Hypothalamus (tissue), 51 donors: ENCODE measurements at places on chromosomes 3 and 15.

DNA sequence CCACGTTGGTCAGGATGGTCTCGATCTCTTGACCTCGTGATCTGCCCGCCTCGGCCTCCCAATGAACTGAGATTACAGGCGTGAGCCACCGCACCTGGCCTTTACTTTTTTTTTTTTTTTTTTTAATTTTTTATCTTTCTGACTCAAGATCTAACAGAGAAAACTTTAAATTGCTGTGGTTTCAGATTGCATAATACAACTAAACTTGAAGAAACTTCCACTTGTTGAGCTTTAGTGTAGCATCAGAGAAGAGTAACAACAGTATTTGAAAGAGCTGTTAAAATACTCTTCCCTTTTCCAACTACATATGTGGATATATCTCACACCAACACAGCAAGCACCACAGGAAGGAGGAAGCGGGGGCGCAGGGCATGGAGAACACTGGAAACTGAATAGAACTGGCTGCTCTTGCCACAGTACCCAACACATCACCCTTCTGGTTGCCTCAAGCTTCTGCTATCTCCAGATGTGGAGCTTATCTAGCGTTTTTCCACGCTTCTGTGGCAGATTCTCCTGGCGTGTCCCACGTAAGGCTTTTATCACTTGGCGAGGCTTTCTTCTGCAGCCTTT lies 45.4 kb downstream of the MAP6D1 start:
- no peak for DNase-seq

DNA sequence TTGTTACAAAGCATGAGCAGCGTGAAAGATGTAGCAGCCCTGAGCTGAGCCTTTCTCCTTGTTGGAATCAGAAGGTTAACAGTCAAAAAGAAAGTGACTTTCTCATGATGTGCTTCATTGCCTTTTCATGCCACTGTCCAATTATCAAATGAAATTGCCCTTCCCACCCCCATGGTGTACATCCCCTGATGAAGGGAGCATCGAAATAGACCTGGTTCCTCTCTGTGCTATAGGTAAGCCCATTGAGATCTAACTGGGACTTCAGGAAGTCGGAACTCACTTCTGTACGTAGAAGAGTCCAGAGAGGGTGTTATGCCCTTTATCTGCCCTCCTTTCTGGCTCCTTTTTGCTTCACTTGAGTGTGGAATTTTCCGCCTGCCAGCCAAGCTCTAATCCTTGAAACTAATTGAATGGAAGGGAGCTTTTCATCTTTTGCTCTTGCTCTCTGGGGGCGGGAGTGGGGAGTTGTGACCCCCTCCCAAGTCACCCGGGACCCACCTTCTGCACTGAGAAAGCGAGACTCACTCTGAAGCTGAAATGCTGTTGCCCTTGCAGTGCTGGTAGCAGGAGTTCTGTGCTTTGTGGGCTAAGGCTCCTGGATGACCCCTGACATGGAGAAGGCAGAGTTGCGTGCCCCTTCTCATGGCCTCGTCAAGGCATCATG lies 20.9 kb downstream of the ABHD6 start:
- DNase-seq, result no peak

GRCh38 chr3:175983379-175983778 lies 1124.2 kb downstream of the NAALADL2 start:
- no peak for DNase-seq

GRCh38 chr3:64140651-64141050 lies 84.6 kb downstream of the PRICKLE2 start:
- DNase-seq, result no peak

- DNase-seq, result no peak
These were observed 44.4 kb downstream of the ADAMTSL3 start for GRCh38 chr15:83698294-83698693.

- DNase-seq, result no peak
These were observed 871.5 kb downstream of the DIPK2A start for GRCh38 chr3:144843099-144843498.

DNA sequence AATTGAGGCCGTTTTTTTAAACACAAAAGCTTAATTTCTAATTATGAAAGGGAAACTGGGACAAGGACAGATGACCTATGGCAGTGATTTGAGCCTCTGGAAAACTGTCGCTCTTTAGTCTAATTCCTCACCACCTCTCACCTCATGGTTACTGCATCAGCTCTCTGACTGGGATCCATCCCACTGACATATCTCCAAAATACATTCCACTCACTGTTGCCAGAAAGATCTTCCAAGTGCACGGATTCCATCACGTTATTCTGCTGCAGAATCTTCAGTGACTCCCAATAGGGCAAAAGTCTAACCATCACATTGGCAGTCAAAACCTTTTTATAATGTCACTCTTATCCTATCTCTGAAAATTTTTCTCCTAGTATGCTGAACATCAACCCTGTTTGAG lies 132.3 kb upstream of the MB21D2 start:
- DNase-seq, result no peak

- DNase-seq, result no peak
These were observed 3.9 kb downstream of the AEN start for GRCh38 chr15:88624971-88625490.

DNA sequence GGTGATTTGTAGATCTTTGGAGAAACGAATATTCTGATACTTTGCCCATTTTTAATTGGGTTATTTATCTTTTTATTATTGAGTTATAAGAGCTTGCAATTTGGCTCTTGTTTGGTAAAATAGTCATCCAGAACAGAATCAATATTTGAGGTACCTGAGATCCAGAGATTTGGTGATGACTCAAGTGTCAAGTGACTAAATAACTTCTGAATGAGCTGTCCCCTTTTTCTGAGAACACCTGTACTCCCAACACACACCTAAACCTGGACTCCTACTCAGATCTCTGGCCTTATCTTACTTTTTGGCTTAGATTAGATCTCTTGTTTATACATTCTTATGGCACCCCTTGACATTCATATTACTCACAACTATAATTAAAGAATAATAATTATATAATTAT lies 3.1 kb upstream of the TRA2B start:
- DNase-seq, result no peak

DNA sequence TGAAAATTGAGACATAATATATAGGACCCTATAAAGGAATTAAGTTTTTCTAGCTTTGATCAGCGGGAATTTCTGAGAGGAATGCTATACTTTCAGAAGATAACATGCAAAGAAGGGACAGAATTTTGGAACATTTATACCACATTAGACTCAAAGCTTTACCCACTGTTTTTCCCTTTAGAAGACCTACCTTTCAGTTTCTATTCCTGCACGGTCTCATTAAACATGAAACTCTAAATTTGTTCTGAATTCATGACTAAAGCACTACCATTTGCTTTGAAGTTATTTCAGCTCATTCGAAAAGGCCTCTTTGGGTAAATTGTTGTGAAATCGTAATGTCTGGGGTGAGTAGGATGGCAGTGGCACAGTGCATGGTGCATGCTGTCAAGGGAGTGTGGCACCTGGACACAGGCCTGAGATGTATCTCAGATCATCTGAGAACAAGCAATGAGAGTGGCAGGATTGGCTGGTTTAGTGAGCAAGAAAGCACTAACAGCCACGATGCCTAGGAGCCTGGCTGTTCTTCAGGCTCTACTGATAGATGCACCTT lies 42.5 kb downstream of the CHCHD4 start:
- no peak for DNase-seq

DNA sequence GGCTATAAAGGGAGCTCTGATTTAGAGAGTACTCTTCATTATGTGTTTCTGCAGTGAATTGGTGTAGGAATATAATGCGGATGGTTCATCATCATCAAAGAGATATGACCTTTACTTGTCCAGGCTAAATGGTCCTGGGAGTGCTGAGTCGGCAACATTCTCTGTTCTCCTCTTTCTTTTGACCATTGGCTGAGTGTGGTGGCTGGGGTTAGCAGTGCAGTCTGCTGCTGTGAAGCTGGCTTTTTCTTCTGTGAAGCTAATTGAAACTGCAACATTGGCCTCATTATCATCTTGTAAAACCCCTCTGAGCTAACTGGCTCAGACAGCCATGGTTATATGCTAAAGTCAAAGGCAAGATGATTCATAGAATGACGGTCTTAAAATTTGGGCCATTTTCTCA lies 83.8 kb downstream of the THRB start:
- DNase-seq, result no peak

DNA sequence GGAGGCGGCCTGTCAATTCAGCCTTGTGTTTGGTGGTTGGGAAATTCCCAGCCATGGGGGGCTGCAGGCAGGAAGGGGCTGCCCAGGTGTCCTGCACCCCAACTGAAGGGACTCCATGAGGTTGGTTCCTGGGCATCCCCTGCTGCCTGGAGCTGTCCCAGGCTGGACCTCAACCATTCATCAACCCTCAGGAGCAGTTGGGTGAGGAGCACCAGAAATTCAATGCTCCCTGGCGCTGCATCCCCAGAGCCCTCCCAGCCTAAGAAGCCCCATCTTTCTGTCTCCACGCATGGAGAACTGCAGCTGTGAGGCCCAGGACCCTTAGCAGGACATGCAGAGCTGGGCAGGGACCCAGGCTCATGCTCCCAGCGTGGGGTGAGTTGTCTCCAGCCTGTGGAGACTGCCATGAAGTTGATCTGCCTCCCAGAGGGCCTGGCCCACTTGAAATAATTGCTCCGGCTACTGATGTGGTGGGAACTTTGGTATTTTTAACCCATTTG lies 8.0 kb upstream of the SEMA3B start:
- DNase-seq, result peak; percentile 51

DNA sequence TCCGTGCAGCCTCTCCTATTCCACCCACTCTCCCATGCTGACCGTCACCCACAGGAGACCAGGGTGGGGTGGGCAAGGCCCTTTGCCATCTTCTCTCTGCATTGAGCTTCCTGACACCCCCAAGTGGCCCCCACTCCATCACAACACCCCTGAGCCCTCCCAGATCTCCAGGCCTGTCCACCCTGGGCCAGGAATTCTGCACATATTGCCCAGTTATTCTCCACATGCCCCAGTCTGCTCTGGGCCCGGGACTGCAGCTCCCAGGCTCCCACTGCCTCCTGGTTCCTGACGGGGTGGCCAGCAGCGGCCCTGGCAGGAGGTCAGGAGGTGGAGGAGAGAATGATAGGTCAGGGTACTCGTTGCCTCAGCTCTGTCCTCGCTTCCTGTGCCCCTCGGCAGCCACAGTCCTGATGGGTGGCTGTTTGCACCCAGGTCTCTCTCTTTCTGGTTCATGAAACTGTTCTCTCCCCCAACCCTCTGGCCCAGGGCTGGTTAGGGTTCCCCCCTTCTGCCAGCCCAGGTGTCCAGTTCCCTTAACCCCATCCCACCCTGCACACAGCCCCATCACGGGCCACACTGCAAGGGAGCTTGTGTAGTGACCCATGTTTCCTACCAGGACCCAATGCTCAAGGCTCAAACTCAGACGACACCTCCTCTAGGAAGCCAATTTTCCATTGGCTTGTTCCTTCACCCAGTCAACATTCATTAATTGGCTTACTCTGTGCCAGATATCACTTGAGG lies 47.3 kb downstream of the IQSEC1 start:
- DNase-seq, result no peak

- DNase-seq, result no peak
These were observed 156.0 kb downstream of the CD47 start for GRCh38 chr3:107934808-107935207.

DNA sequence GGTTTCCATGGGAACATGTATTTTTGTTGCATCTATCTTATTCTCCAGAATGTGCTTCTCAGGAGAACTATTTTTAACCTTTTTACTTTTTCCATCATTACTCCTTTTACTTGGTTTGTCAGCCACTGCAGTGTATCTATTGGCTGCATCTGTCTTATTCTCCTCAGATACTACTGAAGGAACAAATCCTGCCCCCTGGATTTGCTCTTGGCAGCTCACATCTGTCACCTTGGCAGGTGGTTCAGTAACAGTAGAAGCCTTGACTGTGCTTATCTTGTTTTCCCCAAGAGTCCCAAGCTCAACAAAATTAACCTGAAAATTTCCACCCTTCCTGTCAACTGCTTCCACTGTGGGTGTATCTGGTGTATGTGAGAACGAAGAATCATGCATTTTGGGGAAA lies 106.0 kb downstream of the MAP4 start:
- DNase-seq, result no peak

GRCh38 chr15:60006203-60006862 lies 2.2 kb downstream of the FOXB1 start:
- no peak for DNase-seq

DNA sequence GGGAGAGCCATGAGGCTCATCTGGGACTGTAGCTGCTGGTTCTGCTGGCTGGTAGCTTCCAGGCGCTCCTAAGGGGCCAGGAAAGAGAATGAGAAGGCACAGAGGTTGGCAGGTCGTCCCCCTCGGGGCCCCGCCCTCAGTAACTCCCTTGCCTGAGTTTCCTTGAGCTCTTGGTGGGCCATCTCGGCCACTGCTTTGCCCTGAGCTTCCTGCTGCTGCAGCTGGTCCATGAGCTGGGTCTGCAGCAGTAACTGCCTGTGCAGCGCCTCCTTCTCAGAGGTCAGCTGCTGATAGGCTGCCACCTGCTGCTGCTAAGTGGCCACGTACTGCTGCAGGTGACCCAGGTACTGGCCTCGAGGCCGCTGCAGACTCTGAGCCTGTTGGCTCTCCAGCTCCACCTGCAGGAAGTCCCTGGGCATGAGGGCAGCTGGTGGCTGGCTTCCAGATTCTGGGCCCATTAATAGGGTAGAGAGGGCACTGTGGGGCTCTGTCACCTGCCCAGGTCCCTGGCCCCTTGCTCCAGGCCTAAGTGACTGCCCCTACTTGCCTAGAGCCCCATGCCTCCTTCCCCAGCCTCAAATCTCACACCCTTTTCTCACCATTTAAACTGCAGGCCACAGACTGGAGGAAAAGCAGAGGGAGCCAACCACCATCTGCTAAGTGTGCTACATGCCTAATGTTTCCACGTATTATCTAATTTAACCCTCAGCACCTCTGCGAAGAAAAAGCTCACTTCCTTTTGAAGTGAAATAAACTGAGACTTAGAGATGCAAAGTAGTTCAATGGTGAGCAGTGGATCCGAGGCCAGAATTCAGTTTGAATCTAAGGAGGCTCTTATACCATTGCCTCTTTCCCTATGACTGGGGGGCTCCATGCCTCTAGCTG lies 10.8 kb upstream of the VPS33B start:
- DNase-seq, result no peak

GRCh38 chr3:20682573-20682972 lies 496.6 kb upstream of the SGO1 start:
- DNase-seq, result no peak

GRCh38 chr15:98884894-98885293 lies 122.7 kb downstream of the PGPEP1L start:
- no peak for DNase-seq

DNA sequence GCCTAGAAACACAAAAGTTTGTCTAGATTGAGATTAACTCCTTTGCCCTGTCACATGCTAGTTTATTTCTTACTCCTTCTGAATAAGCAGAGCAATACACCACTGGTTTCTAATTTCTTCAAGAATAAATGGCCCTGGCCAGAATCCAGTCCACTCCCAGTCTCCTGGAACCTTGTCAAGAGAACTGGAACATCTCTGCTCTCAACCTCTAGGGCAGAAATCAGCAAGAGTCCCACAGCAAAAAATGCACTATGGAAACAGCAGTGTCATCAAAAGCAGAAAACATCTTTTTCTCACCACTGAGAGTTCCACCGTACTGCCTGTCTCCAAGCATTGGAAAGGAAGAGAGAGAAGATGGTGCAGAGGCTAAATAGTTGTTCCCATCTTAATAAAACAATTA lies 35.9 kb upstream of the PPP2R3A start:
- no peak for DNase-seq
